ENCODE measurements at places on chromosomes 5 and 9. TPM values are rescaled to one million over a fixed set of nuclear protein-coding genes. Genes with fewer than 3 reads are reported as not detected.

The SHOC1 gene
- not detected for total RNA-seq

The MOB3B gene
- total RNA-seq: 9.8 TPM

The EQTN gene
- total RNA-seq: not detected

The GNG10 gene
- 33.4 TPM for total RNA-seq
